Non-pigmented ciliary epithelial cell (primary cell): ENCODE measurements at places on chromosomes 3 and 15.

DNA sequence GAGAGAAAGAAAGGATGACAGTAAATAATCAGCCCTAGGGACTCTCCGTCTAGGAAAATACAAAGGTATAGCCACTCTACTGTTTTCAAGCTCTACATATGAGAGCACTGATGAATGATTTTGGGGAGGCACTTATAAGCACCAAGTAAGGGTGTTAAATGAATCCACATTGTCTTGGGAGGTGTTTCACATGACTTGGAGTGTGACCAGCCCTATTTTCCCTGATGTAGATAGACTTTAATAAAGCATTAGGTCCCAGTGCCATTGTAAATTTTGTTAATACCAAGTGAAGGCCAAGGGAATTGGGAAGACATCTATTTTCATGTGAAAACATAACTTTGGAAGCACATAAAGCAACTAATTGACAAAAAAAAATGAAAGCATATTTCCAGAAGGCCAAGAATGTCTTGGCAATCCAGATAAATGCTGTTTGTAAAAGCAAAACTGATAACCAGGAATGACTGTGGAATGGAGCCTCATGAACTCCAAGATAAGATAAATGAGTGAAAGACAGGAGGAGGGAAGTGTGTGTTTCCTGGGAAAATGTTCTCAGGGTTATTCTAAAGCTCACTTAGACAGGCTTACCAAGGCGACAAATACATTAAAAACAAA is 96.0 kb upstream of the MYZAP start:
- DNase-seq = no peak

- DNase-seq = no peak
Observed at GRCh38 chr3:168707900-168708299, 612.2 kb upstream of the GOLIM4 start.

DNA sequence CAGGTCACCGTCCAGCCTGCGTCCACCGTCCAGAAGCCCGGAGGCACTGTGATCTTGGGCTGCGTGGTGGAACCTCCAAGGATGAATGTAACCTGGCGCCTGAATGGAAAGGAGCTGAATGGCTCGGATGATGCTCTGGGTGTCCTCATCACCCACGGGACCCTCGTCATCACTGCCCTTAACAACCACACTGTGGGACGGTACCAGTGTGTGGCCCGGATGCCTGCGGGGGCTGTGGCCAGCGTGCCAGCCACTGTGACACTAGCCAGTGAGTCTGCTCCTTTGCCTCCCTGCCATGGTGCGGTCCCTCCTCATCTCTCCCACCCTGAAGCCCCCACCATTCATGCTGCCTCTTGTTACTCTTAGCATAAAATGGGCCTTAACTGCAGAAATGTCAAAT is 39.2 kb downstream of the BOC start:
- DNase-seq = no peak

DNA sequence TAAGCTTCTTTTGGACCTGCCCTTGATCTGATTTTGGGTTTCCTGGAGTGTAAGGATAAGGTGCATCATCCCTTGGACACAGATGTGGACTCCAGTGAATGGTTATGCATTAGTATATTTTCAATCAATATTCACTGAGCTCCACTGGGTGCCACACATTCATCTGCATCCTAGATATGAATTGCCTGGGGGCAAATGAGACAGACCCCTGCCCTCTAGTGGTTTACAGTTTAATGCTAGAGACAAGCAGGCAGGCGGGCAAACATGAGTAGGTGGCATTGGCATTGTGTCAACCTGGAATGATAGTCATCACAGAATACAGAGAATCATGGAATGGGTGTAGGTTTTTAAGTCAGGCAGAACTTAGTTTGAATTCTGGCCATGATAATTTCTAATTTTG is 252.5 kb upstream of the SOX14 start:
- DNase-seq = no peak

- DNase-seq = no peak
Observed at GRCh38 chr15:43423793-43424192, 52.9 kb downstream of the TUBGCP4 start.

GRCh38 chr3:186965141-186965879 is 35.0 kb downstream of the ST6GAL1 start:
- no peak for DNase-seq

DNA sequence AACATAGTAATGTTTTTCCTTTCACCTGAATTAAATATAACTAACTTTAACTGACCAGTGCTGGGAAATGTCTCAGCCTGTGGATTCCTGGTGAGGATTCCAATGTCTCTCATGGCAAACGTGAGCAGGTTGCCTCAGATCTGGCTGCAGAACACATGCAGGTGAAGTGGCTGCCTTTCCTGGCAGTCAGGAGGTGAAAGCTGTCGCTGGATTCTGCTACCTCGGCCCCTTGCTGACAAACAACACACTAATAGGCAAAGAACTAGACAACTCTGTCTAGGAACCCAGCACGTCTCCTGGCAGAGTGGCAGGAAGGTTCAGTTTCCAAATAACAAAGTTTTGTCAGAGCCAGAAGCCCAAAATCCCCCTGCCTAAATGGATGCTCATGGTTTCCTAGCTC is 400.8 kb upstream of the PPP2R3A start:
- no peak for DNase-seq

GRCh38 chr3:53103397-53104296 is 26.6 kb downstream of the RFT1 start:
- DNase-seq = no peak

DNA sequence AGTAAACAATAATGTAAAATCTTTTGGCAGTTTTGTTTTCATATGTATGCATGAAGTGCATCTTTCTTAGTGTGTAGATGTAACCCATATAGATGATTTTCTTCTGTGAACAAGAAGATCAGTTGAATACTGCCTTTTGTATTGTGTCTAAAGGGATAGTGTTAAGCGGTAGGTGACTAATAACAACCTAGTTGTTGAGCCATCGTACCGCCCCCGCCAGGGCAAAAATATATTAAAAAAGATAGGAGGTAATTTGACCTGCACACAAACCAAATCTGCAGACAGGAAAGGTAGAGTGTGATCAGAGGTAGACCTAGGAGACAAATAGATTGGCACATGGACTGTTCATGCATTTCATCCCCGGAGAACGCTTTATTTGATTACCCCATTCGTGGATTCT is 3.3 kb upstream of the GMNC start:
- DNase-seq = no peak

DNA sequence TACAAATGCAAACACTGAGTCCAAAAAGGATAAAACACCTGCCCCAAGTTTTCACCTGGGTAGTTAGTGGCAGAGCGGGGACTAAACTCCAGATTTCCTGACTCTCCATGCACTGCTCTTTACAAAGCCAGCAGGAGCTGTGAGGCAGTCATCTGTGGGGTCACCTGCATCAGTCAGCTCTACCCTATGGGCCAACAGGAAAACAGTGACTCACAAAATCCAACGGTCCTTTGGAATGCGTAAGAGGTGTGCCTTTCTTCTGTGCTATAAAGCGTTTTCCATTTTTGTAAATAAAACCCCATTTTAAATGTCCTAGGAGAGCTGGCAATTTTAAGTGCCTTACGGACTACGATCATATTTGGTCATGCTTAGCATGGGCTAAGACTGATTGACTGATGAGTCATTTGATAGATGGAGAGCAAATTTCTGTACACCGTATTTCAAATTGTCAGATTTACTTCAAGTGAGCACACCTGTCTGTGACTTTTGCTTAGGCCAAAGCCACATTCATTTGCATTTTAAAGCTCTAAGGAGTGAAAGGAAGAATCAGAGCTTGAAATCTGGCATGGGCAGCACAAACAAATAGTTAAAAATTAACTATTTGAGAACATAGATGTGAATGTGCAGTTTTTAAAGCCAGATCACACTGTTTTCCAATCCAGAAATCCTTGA is 4.4 kb upstream of the COL8A1 start:
- DNase-seq = no peak

- no peak for DNase-seq
Observed at GRCh38 chr3:153756816-153757215, 364.4 kb upstream of the ARHGEF26 start.

DNA sequence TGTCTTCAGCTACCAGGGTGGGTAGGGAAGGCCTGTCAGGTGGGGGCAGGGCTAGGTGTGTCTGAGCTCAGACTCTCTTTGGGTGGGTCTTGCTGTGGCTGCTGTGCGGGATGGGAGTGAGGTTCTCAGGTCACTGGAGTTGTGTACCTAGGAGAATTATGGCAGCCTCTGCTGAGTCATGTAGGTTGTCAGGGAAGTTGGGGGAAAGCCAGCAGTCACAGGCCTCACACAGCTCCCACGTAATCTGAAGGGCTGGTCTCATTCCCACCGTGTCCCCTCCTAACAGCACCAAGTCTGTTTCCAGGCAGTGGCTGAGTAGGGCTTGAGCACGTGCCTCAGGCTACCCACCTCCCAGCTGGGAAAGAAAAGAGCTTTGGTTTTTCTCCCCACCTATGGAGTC is 67.0 kb downstream of the CHCHD4 start:
- no peak for DNase-seq

GRCh38 chr3:30314757-30315325 is 291.6 kb upstream of the TGFBR2 start:
- no peak for DNase-seq

GRCh38 chr15:41678742-41679141 is 18.5 kb downstream of the MGA start:
- no peak for DNase-seq

DNA sequence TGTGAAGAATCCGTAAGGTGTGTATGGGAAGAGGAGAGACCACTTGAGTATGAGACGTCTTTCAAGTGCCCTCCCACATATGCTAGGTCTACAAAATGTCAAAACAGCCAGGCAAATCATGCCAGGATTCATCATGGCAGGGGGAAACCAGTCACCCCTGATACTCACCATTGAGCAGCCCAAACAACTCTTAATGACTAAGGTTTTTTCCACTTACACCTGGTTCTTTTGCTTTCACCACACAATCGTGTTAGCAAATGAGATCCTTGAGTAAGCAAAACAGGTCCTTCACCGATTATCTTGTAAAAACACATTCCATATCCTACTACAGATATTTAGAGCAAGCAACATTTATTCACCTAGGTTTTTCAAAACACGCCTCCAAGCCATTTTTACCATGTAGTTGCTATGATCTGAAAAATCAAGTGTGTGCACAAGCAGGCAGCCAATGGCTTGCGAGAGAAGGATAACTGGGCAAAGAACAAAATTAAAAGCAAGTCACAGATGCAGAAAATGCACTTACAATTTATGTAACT is 177.5 kb upstream of the LPP start:
- DNase-seq = no peak

GRCh38 chr3:194508491-194509453 is 22.0 kb upstream of the ATP13A3 start:
- no peak for DNase-seq
